NCI-H1105 (cell line): ENCODE measurements at places on chromosomes 6 and 20.
A peak's percentile ranks its signal among the peaks of the same experiment; 100 is the strongest.

DNA sequence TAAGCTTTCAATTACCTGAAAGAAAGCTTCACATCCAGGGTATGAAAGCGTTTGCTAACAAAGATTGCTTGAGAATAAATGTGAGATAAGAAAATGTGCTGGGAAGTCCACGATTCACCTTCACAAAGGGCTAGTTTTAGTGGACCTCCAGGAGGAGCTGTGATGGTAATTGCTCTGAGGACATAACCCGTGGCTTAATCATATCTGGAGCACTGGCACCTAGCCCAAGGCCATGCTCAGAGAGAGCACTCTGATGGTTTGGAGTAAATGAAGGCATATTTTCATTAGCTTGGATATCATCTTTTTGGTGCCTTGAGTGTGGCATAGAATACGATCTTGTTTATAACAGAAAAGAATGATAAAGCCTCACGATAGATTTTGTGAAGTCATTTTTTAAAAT lies 46.9 kb upstream of the BACH2 start:
- DNase-seq = no peak

GRCh38 chr6:136920216-136920615 lies 1.9 kb upstream of the SLC35D3 start:
- DNase-seq = peak; percentile 16

- DNase-seq = no peak
Observed at GRCh38 chr6:37556881-37557644, 57.4 kb upstream of the CCDC167 start.

GRCh38 chr20:57660181-57660921 lies 40.1 kb upstream of the ZBP1 start:
- DNase-seq = no peak

- no peak for DNase-seq
Observed at GRCh38 chr6:101779051-101779844, 385.7 kb downstream of the GRIK2 start.

DNA sequence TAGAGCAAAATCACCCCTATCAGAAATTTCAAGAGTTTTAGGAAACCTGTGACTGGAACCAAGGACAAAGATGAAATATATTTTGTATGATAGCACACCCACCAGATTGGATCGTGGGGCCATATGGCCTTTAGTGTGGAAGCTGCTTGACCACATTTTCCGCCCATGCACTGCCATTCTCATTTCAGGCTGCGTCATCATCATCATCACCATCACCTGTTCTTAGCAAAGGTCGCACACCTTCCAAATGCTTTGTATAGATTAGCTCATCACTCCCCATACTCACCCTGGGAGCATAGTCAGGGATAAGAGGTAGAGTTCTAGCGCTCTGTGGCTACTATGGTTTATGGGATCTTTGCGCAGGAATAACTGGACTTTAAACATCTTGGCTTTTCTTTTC lies 185.7 kb downstream of the MTHFD1L start:
- no peak for DNase-seq

GRCh38 chr20:2326046-2326445 lies 30.2 kb downstream of the TGM3 start:
- no peak for DNase-seq

- DNase-seq = no peak
Observed at GRCh38 chr6:36904114-36904513, 18.4 kb downstream of the C6orf89 start.

DNA sequence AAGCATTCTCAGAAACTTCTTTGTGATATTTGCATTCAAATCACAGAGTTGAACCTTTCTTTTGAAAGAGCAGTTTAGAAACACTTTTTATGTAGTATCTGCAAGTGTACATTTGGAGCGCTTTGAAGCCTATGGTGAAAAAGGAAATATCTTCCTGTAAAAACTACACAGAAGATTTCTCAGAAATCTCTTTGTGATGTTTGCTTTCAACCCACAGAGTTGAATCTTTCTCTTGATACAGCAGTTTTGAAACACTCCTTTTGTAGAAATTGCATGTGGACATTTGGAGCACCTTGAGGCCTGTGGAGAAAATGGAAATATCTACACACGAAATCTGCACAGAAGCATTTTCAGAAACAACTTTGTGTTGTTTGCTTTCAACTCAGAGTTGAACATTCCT lies 612.3 kb upstream of the ZNF337 start:
- no peak for DNase-seq

- DNase-seq = peak; percentile 78
Observed at GRCh38 chr6:46367354-46368168, 123.7 kb downstream of the RCAN2 start.

DNA sequence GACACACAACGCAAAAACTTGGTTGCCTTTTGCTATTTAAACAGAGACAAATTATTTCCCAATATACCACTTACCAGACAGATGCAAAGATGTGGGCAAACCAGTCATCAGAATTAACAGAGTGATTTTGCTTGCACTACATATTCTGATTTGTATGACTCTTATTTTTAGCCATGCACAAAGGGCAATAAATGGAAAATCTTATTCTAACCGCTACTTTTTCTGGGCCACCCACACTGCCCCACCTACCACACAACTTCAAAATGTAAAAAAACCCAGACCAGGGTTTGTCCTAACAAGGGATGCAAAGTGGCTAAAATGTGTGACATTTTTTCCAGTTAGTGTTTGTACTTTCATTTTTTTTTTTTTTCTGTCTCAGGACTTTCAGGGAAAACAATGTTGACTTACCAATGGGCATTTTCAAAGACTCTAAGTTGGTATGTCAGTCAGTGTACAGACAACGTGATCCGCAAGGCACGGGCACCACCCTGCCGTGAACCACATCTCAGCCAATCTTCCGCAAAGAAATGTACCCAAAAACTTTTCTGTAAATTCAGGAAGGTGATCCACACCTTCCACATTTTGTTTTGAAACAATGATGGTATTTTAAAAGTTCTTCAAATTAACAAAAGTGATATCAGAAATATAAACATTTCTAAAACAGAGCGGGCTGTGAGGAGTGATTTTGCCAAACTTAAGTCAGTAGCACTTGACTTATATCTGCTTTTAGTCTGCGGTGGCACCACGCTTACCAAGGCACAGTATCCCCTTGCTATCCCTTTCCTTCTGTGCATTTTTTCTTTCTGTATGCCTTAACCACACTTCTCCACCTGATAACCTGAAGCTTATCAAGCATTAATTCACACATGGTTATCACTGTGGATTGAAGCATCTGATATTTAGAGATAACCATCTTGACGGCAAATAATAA lies 185.6 kb downstream of the GJA10 start:
- DNase-seq = no peak

DNA sequence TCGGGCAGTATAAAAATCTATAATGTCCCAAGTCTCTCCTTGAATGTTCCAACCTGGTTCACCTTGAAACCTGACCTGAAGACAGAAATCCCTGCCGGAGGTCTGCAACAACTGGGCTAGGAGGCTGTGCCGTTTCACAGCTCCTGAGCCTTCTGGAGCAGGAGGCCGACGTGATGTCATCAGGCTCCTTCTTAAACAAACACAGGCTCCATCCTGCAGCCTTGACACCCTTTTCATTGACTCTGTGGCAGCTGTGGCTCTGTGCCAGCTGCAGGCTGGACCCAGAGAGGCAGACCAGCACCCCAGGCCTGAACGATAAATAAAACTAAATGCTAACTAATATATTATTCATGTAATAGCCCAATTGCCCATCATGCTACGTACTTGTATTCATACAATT lies 483.9 kb downstream of the CD83 start:
- DNase-seq = peak; percentile 54
